Eye (tissue), 1 donor: ENCODE measurements at places on chromosomes 1 and 21.

DNA sequence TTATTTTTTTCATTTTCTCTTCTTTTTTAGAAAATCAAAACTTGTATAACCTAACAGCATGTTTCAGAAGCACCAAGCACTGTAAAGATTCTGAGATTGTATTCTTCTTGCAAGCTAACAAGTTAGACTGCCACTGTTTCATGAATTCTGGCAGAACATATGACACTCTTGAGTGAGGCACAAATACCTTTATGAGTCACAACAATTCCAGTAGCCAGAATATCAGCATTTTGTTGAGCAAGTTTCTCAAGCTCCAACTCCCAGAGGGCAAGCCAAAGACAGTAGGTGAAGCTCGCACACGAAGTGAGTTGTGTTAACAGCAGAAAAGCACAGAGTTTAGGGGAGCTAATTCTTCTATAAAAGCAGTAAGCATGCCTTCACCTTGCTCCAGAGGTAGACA is 268.8 kb upstream of the NCAM2 start:
- DNase-seq = no peak

DNA sequence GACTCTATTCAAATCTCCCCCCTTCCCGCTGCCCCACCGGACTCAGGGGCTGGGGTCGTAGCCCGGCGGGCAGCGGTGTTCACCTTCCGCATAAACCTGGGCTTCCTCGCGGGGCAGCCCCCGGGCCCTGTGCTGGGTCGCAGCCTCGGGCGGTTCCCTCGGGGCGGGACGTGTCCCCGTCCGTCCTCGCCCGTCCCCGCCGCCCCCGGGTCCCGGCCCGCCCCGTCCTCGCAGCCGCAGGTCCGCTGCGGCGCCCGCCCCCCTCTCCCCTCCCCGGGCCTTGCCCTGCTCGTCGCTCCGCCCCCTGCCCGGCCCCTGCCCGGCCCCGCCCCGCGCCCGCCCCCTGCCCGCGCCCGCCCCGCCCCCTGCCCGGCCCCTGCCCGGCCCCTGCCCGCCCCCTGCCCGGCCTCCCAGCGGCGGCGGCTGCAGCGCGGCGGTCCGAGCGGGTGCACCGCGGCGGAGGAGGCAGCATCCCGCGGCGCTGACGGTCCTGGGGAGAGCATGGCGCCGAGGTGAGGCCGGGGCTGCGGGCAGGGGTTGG is at the start of gene COL18A1:
COL18A1 (plus strand) TSS at position 436 of the 541 bp plus-strand sequence; CDS start at position 502, 66 bp downstream.
- peak; percentile 71 for DNase-seq

- no peak for DNase-seq
These were observed 661.5 kb upstream of the ADGRL4 start for GRCh38 chr1:79667848-79668696.

DNA sequence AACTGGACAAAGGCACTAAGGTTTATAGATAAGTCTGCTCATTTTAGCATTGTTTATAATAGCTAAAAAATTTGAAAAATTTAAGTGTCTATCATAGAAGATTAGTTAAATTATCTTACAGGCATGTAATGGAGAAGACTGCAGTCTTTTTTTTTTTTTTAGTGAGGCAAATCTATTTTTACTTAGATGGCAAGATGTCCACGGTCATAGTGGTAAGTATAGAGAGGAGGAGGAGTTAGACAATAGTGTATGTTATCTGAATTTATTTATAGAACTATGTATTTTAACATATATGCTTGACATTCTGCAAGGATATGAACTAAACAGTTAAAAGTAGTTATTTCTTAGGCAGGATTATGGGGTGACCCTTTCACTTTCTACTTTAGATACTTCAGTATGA is 149.0 kb downstream of the SYT2 start:
- no peak for DNase-seq

GRCh38 chr1:59142311-59143132 is 154.4 kb upstream of the FGGY start:
- DNase-seq = no peak

- DNase-seq = no peak
These were observed 9.2 kb downstream of the VANGL1 start for GRCh38 chr1:115650961-115651360.

DNA sequence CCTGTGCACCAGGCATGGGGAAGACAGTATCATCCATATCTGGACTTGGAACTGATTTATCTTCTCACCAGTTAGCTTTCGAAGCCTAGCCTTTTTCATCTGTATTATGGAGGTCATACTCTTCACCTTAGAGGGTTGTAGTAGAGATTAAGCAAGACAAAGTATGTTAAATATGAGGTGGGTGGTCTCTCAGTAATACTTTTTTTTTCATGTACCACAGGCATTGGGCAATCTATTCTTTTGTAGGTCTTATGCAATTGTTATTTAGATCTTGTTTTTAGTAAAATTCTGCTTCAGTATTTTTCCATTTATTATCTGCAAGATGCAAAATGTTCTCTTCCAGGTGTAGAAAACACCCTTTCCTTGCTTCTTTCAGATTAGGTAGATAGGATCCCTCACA is 35.2 kb upstream of the OR2B11 start:
- DNase-seq = no peak

DNA sequence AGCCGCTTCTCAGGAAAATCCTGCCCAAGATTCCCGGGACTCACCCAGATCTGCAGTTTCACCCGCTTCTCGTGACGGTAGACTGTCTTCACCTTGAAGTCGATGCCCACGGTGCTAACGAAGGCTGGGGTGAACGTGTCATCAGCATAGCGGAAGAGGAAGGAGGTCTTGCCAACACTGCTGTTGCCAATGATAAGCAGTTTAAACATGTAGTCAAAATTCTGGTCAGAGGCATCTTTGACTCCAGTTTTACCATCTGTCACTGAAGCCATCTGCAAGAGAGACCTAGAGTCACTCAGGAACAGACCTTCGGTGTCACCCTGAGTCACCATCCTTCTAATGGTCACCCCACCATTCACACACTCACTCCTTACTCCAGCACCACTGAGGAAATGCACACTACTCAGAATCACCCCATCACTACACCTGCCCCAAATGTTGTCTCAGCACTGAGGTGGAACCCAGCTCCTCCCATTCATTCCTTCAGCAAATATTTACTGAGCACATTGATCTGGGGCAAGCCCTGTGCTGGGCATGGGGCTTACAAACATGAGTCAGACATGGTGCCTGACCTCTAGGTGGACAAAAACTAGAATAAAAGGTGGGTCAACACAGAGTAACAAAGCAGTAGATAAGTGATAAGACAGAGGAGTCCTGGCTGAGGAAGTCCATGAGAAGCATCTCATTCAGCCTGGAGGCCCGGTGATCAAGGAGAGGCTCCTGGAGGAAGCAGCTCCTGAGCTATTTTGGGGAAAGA is 13.5 kb downstream of the RAB3B start:
- DNase-seq = no peak

- DNase-seq = no peak
These were observed 35.2 kb downstream of the POFUT2 start for GRCh38 chr21:45252448-45252925.

DNA sequence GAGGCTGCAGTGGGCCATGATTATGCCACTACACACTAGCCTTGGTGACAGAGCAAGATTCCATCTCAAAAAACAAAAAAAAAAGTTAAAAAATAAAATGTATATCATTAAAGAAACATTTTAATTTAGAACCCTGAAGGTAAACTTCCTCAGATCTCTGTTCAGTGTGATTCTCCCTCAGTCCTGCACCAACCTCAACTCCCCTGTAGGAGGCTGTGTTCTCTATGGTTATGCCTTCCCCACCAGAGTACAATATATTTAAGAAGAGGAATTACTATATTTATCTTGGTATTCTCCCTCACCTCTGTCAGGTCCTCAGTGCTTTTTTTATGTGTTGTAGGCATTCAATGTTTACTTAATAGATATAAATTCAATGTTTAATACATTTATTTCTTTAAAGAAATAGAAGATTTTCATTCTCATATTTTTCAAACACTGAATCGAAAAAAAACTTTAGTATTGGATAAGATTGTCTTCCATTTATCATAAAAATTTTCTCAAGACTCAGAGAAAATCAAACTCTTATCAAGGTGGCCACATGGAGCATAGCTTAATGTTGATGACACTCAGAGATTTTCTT is 4.8 kb upstream of the LRRC8B start:
- DNase-seq = no peak

DNA sequence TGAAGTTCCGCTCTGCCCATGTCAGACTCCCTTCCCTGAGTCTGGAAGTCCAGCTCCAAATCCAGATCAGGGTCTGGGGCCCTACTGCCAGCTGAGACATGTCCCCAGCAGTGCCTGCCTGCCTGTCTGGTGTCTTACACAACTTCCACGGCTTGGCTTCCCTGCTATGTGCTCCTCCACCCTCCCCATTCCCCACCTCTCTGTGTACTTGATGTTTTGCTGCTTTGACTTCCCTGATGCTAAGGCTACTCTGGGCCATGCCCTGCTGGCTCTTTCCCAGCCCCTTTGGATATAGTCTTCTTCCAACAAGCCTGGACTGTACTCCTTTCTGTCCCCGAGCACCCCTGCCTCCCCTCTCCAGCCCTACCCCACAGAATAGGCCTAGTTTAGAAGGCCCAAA is 7.3 kb downstream of the GJA5 start:
- DNase-seq = no peak

GRCh38 chr1:12475530-12475934 is 142.5 kb downstream of the DHRS3 start:
- DNase-seq = peak; percentile 41

DNA sequence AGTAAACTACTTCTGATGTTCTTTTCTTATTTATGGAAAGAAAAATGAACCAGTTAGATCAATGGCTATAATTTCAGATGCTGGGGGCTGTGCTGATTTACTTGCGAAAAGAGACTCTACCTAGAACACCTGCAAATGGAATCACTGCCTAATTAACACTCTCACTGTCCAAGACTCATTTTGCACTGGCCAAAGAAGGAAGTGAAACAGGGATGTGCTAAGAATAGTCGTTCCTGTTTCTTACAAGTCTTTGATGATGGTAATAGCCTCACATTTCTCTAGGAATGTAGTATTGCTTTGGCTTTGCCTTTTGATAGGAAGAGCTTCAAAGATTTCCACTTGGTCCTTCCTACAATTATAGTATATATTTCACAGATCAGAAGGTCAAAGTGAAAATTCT is 12.7 kb upstream of the TSNAX start:
- no peak for DNase-seq

- DNase-seq = no peak
These were observed 44.2 kb downstream of the MTF2 start for GRCh38 chr1:93123201-93123783.

DNA sequence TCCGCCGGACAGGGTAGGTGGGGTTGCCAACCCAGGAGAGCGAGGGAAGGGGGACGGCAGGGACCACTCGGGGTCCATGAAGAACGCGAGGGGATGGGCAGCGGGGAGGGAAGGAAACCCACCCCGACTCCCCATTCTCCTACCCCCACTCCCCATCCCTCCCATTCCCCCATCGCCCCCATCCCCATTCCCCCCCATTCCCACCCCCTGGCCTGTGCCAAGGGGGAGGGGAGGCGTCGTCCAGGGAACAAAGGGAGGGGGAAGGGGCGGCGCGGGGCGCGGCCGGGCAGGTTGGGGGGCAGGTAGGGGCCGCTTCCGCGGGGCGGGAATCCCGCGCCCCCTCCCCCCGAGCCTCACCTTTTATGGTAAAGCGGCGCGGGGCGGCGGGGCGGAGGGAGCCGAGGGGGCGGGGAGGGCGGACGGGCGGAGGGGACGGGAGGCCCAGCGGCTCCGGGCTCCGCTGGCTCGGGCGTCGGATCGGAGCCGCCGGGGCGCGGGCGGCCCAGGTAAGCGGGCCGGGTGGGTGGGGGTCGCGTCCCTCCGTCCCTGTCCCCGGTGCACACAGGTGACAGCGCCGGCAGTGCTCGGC is at the start of gene FBLIM1:
FBLIM1 (plus strand) TSS at position 453 of the 589 bp plus-strand sequence. CDS start 6,189 bp downstream, outside the sequence.
- peak; percentile 63 for DNase-seq

DNA sequence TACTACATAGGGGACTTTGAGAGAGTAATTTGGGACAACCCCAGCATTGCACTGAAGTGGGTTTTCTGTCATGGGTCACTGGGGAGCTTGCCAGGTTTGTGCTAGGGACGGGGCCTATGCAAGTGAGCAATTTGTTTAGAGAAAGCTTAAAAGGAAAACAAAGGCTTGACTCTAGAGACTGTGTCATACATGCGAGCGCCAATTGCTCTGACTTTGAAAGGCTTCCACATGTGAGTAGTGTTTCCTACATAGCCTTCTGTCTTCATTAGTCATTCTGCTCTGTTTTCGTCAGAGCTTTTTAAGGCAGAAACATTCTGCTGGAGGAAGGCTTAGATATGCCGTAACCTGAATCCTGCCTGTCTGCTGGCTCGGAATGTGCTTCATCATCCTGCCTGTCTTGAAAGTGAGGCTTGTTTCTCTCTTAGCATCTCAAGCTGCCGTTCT is 28.4 kb downstream of the TRIM45 start:
- DNase-seq = peak; percentile 61

GRCh38 chr1:54996359-54996868 is 2.3 kb upstream of the BSND start:
- DNase-seq = peak; percentile 82

DNA sequence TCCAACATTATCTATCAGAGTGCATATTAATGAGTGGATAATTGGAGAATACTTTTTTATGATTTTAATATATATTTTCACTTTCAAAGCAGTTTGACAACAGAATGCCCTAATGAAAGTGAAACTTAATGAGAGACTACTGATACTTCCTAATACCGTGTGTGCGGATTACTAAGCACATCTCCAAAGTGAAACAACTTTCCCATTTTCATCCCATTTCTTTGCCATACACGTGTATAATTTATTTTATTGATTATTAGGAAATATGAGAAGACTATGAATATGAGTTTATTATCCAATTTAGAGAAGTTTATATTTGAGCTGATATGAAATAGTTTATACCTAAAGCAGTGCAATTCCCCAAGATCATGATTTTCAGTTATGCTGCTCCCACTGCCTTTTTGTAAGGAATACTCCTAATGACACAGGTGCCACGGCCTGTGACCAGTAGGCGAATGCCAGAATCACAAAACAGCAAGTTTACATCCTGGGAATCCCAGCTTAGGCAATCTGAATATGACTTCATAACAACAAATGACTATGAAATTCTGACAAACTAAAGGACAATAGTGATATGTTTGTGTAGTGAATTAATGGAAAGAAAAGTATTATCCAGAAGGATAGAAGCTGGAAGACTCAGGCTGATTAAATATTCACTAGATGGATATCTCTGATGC is 202.9 kb downstream of the NCAM2 start:
- no peak for DNase-seq

- peak; percentile 67 for DNase-seq
These were observed 23.6 kb upstream of the APOBEC4 start for GRCh38 chr1:183676586-183677189.

DNA sequence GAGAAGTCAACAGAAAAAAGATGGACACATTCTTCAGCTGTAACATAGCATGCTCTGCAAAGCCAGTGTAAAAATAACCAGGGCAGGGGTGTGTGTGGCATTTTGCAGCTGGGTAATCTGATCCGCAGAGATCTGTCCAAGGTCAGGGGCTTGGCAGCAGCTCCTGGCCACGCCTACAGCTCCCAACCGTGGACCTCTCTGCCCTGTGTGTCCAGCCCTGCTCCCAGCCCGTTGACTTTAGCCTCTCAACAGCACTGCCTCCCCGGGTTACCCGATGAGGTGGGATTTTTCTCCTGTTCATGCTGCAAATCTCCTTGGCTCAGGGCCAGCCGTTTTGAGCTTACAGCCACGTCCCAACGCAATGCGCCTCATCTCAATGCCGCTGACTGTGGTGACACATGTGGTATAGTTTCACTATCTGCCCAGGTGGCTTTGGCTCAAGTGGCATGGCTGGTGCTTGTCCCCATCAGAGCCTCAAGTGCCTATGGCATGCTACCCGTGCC is 68.1 kb downstream of the VWA5B1 start:
- no peak for DNase-seq

GRCh38 chr21:45502600-45502999 is 39.6 kb downstream of the SLC19A1 start:
- DNase-seq = no peak
